Left renal pelvis (tissue), 4 donors: ENCODE measurements at places on chromosomes 7 and 10. TPM values are rescaled to one million over a fixed set of nuclear protein-coding genes. Genes with fewer than 3 reads are reported as not detected.

GRCh38 chr7:151351967-151352366 lies 10.4 kb downstream of the NUB1 start:
- DNase-seq, result no peak

GRCh38 chr10:78802866-78803265 lies 265.9 kb upstream of the ZMIZ1 start:
- DNase-seq, result no peak

- no peak for DNase-seq
Measured at GRCh38 chr10:97708976-97709946, 4.3 kb upstream of the MARVELD1 start.

DNA sequence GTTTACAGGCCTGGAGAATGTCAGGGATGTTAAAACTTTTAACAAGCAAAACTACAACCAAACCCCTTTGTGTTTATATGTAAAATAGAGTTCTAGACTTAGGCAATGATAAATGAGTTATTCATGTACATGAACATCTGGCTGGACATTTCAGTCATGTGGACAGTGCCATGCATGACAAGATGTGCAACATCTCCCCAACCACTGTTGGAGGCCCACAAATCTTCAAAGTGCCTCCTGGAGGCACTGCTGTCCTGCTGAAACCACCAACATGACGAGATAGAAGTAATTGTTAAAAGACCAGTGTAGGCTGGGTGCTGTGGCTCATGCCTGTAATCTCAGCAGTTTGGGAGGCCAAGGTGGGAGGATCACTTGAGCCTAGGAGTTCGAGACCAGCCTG lies 18.4 kb downstream of the PPIA start:
- no peak for DNase-seq

GRCh38 chr10:23198940-23199767 lies 7.0 kb downstream of the PTF1A start:
- no peak for DNase-seq

DNA sequence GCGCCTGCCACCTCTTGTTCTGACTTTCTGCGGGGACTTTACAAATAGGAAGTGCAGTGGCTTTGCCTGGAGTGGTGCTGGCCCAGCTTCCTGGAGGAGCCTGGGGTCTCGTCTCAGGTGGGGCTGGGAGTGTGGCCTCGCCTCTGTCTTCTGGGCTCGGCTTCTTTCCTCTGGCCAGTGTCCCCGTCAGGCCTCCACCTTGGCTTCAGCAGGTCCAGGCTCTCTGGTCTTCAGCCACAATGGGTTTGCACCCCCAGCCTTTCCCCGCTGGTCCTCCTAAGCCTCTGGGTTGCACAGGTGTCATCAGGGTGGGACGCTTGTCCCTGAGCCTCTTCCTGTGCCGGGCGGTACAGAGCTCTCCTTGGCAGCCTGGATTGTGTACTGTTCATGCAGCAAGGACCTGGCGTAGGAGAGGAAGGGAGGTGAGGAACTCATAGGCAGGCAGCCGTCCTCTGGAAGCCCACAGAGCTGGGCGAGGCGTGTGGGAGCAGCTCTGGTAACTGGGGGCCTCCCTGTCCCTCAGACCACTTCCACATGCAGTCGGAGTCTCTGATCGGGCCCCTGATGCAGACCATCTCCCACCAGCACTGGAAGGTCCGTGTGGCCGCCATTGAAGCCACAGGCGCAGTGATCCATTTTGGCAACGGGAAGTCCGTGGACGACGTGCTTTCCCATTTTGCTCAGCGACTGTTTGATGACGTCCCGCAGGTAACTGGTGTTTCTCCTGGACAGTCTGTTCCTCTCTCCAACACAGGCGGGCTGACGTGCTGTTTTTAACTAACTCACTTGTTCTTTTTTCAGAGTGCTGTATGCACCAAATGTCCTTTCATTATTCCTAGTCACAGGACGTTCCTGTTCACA lies 2.3 kb upstream of the PRKAR1B start:
- DNase-seq, result no peak

- DNase-seq, result no peak
Measured at GRCh38 chr7:93218997-93219827, 7.1 kb downstream of the HEPACAM2 start.

GRCh38 chr10:5975641-5976473 lies 1.5 kb downstream of the IL15RA start:
- no peak for DNase-seq

- DNase-seq, result no peak
Measured at GRCh38 chr7:4713183-4713784, 31.2 kb downstream of the FOXK1 start.

DNA sequence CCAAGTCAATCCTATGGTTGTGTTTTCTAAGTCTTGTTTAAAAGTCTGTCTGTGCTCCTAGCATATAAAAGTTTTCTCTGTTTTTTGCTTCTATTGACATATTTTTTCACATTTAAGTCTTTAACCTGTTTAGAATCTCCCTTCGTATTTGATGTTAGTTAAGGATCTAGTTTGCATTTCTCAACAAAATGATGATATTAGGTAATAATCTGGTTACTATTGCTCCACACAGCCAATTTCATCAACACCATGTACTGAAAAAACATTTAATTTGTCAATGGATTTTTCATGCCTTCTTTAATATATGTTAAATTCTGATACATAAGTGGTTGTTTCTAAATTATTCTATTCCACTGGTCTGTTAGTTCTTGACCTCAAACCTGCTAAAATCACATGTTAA lies 17.5 kb upstream of the TSGA13 start:
- no peak for DNase-seq

- no peak for DNase-seq
Measured at GRCh38 chr7:135938563-135938962, 38.6 kb downstream of the MTPN start.

DNA sequence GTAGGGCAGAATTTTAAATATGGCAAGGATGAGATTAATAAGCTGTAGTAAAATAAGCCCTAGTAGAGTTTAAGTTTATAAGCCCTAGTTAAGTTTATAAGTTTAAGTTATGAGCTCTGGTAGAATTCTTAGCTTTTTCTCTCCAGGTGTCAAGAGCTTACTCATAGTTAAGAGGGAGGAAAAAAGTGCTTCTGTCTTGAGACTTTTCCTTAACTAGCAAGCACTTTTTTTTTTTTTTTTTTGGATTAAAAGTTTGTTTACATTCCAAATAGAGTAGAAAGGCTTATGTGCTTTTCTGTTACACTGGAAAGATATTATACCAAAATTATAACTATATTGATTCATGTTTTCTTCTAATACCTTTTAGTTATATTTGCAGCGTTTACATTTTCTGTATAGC lies 25.5 kb upstream of the MPP7 start:
- DNase-seq, result no peak

GRCh38 chr7:14501436-14501835 lies 401.1 kb downstream of the DGKB start:
- DNase-seq, result no peak

- DNase-seq, result no peak
Measured at GRCh38 chr7:7304705-7305450, 122.5 kb downstream of the C1GALT1 start.

DNA sequence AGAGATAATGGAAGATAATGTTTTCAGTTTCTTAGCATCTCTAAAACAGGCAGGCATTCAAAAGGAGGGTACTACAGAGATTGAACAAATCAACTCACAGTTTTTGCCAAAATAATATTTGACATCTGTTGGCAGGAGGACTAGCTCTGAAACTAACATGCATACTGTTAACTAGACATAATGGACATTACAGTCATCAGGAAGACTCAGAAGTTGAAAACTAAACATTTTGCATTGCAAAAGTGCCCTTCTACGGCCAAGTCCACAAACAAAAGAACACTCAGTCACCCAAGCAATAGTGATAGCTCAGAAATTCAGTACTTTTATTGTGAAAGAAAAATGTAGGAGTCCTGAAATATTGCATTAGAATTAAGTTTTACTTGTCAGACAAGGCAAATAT lies 399.0 kb downstream of the HGF start:
- no peak for DNase-seq

DNA sequence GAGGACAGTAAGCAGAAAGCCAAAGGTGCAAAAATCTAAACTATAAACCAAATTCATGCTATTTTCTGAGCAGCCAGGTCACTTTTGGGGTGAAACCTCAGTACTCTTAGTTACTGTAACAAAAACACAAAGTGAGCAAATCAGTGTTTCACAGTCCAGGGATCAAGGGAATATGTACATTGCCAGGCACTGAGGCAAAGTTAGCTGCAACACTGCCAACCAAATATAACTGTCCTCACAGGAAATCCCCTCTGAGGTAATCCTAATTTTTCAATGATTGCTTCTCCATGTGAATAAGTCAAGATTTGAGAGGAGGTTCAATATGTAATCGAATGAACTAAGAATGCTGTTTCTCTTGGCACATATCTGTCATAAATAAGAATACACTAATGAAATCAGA lies 229.7 kb downstream of the TSPAN12 start:
- no peak for DNase-seq

DNA sequence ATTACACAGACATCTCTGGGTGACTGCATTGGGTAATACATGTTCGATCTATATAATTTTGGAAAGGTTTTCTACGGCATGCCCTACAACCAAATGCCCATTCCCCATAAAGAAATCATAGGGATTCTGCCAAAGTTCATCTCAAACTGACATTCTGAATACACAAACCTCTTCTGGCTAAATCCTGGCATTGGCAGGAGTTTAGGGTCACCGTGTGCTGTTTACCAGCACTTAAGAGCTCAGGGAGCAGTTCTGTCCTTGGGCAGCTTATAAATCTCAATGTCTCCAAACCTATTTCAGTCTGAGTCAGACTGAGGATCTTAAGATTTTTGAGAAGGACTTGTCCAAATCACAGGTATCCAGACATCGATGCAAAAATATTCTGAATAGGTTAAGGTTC lies 809.6 kb upstream of the LRRN3 start:
- no peak for DNase-seq

GRCh38 chr7:80623503-80624252 lies 14.8 kb upstream of the CD36 start:
- DNase-seq, result no peak

- no peak for DNase-seq
Measured at GRCh38 chr10:11806706-11807105, 16.4 kb upstream of the PROSER2 start.

- no peak for DNase-seq
Measured at GRCh38 chr7:25770235-25770634, 381.8 kb upstream of the NFE2L3 start.

DNA sequence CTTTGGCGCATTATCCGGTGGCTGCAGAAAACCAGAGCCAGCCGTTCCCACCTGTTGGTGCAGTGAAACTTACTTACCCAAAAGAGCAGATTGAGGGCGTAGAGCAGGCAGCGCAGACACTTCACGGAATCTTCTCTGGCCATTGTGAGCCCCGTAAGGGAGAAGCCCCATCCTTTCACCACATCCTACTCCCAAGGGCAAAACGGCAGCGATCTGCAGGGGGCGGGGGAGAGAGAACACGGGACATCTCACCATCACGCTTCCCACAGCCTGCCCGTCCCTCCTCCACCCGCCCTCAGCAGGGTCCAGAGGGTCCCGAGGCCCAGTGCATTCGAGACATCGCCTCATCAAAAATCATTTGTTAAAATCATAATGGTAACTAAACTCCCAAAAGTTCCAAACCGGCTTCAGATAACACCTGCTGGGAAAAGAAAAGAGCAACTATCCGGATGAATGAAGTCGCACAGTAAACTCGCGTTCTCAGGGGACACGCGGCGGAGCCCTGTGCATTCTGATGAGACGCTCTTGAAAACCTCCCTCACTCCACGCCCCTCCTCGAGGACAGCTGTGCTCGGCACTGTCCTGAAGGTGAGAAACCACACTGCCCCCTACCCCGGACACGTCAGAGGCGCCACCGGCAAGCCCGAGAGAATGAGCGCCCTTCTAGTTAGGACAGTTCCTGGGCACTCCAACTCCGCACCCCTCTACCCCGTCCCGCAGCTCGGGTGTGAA lies 1.2 kb downstream of the TSPAN12 start:
- no peak for DNase-seq

DNA sequence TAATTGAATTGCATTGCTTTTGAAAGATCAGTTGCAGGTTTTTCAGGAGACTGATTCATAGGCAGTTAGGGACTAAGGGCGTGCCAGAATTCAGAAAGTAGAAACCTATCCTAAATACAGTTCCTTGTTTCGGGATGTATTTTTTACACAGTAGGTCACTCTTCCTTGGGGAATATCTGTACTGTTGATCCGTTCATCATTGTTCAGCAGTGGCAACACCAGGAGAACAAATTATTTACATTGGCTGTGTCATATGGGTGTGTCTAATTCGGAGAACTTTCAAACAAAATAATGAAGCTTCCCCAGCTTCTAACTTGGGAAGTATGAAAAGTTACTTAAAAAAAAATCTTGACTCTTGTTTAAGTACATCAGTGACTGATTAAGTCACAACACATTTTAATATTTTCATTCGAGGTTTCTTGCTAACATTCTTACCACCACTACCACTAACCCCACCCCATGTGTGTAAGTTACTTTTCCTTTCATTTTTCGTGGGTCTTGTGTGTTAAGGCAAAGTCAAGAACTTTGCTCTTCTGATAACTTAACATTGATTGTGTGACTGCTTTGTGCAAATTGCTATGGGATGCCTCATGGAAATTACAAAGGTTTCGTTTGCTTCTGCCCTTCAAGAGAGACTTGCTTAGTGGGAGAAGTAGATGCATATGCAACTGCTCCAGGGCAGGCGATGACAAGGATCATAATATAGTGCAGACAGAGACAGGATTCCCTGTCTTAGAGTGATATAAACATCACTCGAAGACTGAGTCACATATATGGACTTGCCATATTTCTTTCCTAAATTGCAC lies 43.8 kb upstream of the RPA3 start:
- no peak for DNase-seq

GRCh38 chr10:30215623-30216022 lies 133.5 kb downstream of the MTPAP start:
- peak; percentile 43 for DNase-seq

DNA sequence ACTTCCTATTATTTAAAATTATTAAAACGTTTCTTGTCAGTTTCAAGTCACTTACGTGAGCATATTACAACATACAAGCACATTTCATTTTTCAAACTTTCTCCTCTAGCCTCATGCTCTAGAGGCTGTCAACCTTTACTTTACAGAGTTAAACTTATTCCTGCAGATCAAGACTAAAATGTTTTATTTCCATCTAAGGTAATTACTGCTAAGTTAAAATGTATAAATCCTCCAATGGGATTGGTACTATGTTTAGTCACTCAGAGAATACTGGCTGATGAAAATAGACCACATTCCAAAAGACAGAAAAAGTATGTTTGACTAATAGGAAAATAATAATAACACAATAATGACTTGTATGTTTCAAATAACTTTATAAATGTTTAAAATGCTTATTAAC lies 8.4 kb upstream of the TRDMT1 start:
- no peak for DNase-seq

GRCh38 chr7:74231232-74231590 lies 21.4 kb downstream of the LAT2 start:
- no peak for DNase-seq

Gene SP4
- 13.5 TPM for polyA plus RNA-seq

Gene REEP3
- polyA plus RNA-seq, result 27.9 TPM

Gene SPDYE11
- polyA plus RNA-seq, result 0.95 TPM

Gene CTAGE6
- polyA plus RNA-seq, result not detected

Gene PRTFDC1
- 42.7 TPM for polyA plus RNA-seq

Gene IL2RA
- not detected for polyA plus RNA-seq

Gene ZNF3
- 35.6 TPM for polyA plus RNA-seq

Gene FAM171A1
- 55.5 TPM for polyA plus RNA-seq

Gene TFPI2
- polyA plus RNA-seq, result 18.0 TPM

Gene NPY
- polyA plus RNA-seq, result 4.3 TPM
